ENCODE measurements at places on chromosomes 3 and 15.

DNA sequence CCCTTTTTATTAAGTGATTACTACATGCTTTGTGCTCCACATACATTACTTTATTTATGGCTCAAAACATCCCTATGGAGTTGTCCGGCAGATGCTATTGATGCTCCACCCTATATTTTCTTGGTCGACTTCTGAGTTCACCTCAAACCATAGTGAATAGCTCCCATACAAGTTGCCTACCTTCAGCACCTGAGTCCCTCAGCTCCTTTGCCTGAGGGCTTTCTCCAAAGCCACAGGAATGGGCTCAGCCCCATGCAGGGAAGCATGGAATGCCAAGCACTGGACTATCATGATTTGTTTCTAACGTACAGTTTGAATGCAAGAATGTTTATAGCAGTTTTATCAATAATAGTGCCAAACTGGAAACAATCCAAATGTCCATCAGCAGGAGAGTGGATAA lies 124.8 kb upstream of the TNIK start:
- H3K36me3 ChIP-seq, result no peaks in the 10 kb centered on the region
- no peaks in the 10 kb centered on the region for H3K27me3 ChIP-seq
- no peak overlapping the region for H3K27ac ChIP-seq
- no peaks in the 10 kb centered on the region for H3K4me1 ChIP-seq
- DNase-seq, result no peak
- H3K4me3 ChIP-seq, result no peak overlapping the region

- no peaks in the 10 kb centered on the region for H3K36me3 ChIP-seq
- no peak overlapping the region for H3K4me3 ChIP-seq
- DNase-seq, result no peak
Observed at GRCh38 chr3:42721690-42722089, 19.1 kb upstream of the HHATL start.

- DNase-seq, result no peak
- H3K4me3 ChIP-seq, result no peak overlapping the region
- H3K27me3 ChIP-seq, result peaks cover 4% of the 10 kb centered on the region
- H3K27ac ChIP-seq, result no peak overlapping the region
Observed at GRCh38 chr3:152937234-152937633, 102.3 kb downstream of the P2RY1 start.

DNA sequence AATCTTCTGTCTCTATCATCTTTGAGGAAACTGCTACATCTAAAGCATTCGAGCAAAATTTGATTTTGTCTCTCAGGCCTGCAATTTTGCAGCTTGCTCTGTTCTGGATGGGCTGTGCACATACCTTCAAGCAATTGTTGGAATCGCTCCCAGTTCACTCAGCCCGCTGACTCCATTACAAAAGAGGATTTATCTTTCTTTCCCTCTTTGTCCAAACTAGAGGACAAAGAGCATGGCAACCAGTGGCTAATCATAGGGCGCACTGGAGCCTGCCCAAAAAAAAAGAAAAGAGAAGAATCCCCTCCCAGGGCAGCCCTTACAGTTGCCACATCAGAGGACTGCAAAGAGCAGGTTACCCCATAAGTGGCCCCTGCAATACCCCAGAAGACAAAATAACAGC lies 49.0 kb upstream of the DUT start:
- no peaks in the 10 kb centered on the region for H3K27me3 ChIP-seq
- no peaks in the 10 kb centered on the region for H3K36me3 ChIP-seq
- peak; percentile 12 for DNase-seq
- H3K4me3 ChIP-seq, result no peak overlapping the region
- no peak overlapping the region for H3K27ac ChIP-seq

DNA sequence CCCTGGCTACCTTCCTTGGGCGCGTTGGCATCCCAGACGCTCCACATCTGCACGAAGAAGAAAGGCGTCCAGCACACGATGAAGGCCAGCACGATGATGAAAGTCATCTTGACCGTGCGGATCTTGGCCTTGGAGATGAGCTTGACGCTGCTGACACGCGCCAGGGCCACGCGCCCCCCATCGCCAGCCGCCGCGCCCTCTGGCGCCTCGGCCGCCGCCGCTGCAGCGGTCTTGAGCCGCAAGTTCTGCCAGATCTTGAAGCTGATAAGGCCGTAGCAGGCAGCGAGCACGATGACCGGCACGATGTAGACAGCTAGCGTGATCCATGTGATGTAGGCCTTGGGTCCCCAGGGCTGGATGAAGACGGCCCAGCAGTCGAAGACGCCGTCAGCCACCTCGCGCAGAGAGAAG lies 2.2 kb downstream of the OXTR start:
- H3K36me3 ChIP-seq, result peaks cover 40% of the 10 kb centered on the region
- H3K4me1 ChIP-seq, result peaks cover 35% of the 10 kb centered on the region
- H3K4me3 ChIP-seq, result peak overlapping the region; percentile 72
- H3K27me3 ChIP-seq, result peaks cover 69% of the 10 kb centered on the region

GRCh38 chr15:64503197-64503596 lies 42.8 kb downstream of the ZNF609 start:
- H3K27me3 ChIP-seq, result no peaks in the 10 kb centered on the region
- H3K4me3 ChIP-seq, result no peak overlapping the region
- peak; percentile 88 for DNase-seq

DNA sequence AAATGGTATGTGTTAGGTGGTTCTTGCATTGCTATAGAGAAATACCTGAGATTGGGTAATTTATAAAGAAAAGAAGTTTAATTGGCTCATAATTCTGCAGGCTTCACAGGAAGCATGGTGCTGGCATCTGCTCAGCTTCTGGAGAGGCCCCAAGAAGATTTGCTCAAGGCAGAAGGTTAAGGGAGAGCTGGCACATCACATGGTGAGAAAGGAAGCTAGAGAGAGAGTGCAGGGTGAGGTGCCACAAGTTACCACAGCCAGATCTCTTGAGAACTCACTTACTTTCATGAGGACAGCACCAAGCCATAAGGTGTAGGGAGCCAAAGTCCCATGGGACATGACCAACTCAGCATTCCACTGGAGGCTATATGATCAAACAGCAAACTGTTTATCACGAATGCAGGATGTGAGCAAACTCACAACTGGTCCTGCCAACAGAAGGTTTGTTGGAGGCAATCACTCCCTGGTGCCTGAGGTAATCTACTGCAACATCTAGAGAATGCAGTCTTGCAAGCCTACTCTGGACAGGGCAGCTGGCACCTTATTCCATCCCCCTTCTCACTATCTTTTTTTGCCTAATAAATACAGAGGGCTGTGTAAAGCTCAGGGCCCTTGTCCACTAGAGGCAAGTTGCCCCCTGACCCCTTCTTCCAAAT lies 28.1 kb upstream of the CCR2 start:
- H3K4me1 ChIP-seq, result no peaks in the 10 kb centered on the region
- no peaks in the 10 kb centered on the region for H3K36me3 ChIP-seq
- no peak for DNase-seq
- H3K27ac ChIP-seq, result no peak overlapping the region

- H3K4me3 ChIP-seq, result no peak overlapping the region
- no peaks in the 10 kb centered on the region for H3K36me3 ChIP-seq
- no peak for DNase-seq
Observed at GRCh38 chr3:49650177-49650576, 24.0 kb upstream of the APEH start.

DNA sequence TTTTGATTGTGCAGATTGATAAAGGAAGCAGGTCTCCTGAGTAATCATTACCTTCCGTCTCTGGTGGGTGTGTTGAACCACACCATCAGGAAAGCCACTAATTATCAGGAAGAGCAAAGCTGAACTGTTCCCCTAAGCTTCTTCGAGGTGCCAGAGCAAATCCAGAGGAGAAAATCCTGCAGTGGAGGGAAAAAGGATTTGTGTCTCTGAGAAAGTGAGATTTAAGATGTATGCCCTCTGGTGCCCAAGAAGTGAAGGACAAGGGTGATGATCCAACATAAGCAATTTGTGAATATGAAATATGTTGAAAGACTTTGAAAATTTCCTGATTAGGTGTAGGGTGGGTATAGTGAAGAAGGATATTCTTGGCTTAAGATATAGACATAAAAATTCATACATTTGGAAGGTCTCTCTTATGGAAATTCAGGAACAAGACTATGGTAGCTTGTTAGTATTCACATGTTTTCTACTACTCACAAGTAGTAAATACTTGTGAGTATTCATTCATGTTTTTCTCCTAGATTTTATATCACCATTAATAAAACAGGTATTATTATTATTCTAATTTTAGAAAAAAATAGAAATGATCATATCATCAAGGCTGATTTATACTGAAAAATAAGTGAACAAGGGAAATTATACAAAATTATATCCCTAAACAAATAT lies 34.8 kb downstream of the COMMD2 start:
- H3K4me3 ChIP-seq, result no peak overlapping the region
- H3K4me1 ChIP-seq, result no peaks in the 10 kb centered on the region
- no peaks in the 10 kb centered on the region for H3K36me3 ChIP-seq

DNA sequence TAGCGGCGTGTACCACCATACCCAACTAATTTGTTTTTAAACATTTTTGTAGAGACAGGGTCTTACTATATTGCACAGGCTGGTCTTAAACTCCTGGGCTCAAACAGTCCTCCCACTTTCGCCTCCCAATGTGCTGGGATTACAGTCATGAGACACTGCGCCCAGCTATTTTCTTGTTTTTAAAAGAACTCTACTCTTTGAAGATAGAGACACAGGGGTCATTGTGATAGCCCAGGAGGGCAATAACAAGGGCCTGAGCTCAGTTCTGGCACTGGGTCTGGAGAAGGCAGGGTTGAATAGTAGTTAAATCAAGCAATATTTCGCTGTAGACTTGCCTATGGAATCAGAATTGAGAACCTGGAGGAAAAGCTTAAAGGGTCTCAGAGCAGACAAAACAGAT lies 98.8 kb downstream of the ANP32A start:
- no peak overlapping the region for H3K4me3 ChIP-seq
- peaks cover 34% of the 10 kb centered on the region for H3K36me3 ChIP-seq
- no peak for DNase-seq

DNA sequence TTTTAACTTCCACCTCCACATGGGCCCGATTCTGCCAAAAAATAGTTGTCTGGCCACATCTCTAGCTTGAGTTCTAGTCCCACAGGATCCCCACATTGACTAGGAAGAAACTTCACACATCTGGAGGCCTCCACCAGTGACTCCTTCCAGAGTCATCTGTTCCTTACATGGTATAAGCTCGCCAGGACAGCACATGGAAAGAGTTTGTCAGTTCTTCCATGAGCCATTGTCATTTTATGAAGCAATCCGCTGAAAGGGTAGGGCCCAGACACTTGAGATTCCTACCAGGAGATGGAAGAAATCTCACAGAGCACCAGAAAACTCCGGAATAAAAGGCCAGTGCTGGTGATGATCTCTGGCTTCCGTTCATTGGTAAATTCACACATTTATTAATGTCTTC lies 350.5 kb upstream of the ICE2 start:
- H3K4me1 ChIP-seq, result no peaks in the 10 kb centered on the region
- no peaks in the 10 kb centered on the region for H3K27me3 ChIP-seq
- H3K4me3 ChIP-seq, result no peak overlapping the region
- no peaks in the 10 kb centered on the region for H3K36me3 ChIP-seq

DNA sequence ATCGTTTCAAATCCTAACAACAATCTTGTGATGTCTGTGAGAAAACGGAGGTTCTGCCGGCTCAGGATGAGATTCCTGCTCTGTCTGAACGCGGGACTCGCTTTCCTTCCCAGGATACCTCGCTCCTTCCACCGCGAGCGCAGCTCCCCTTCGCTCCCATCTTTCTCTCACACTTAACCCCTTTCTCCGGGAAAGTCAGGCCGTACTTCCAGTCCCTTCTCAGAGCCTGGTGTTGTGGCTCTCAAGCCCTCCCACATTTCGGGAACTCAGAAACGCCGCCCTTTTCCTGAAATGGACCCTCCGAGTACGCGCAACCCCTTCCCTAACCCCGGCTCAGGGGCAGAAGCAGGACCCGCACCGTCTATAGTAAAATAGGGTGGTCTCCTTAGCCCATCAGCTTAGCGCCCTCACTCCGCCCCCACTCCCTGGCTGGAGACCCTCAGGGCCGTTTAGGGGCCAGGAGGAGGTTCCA lies 378 bp upstream of the FEM1B start:
- DNase-seq, result no peak
- H3K27me3 ChIP-seq, result no peaks in the 10 kb centered on the region
- peak overlapping the region; percentile 95 for H3K27ac ChIP-seq
- H3K4me3 ChIP-seq, result peak overlapping the region; percentile 90

GRCh38 chr3:151452841-151453240 lies 8.0 kb downstream of the IGSF10 start:
- H3K36me3 ChIP-seq, result no peaks in the 10 kb centered on the region
- no peak overlapping the region for H3K4me3 ChIP-seq
- DNase-seq, result no peak
- H3K4me1 ChIP-seq, result no peaks in the 10 kb centered on the region
- H3K27ac ChIP-seq, result no peak overlapping the region
